ENCODE measurements at places on chromosomes 16 and 17.

GRCh38 chr16:56368545-56368944 is 56.8 kb downstream of the AMFR start:
- no peak for DNase-seq

DNA sequence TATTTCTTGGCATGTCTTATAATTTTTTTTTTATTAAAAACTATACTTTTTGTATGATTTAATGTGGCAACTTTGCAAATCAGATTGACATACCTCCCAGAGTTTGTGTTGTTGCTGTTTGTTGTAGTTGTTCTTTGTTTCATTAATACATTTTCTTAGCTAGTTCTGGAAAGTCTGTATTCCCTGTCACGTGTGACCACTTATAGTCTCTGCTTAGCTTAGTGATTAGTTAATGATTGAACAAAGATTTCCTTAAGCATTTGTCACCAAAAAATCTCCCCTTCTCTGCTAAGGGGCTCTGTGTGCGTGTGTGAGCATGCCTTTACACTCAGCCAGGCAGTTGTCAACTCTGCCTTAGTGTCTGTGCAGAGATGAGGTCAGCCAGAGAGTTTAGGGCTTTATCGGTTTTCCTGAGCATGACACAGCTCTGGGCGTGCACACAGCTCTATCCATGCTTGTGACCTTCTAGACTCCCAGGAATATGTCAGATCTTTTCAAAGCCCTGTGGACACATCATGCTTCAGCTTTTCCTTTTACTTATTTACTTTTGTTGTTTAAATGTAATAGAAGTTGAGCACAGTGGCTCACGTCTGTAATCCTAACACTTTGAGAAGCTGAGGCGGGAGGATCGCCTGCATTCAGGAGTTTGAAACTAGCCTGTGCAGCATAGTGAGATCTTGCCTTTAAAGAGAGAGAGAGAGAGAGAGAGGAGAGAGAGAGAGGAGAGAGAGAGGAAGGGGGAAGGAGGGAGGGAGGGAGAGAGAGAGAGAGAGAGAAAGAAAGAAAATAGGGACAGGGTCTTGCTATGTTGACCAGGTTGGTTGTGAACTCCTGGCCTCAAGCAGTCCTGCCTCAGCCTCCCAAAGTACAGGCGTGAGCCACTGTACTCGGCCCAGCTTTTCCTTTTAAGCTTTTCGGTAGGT is 21.9 kb downstream of the DNAI2 start:
- DNase-seq, result no peak

DNA sequence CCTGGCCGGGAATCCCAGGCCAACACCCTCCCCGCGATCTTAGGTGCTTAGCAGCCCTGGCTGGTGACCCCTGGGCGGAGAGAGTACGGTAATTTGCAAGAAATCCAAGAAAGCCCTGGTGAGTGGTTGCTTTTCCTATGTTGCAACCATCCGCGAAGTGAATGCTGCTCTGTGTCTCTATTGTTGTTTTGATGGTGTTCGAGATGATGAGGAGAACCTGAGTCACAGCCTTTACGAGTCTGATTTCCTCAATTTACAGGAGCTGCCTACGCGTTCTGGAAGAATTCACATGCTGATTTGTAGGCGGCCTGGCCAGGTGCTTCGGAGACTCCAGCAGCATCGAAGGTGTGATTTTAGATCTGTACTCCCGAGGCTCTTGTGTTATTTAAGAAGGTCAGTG is 63.3 kb downstream of the TMEM235 start:
- DNase-seq, result no peak

DNA sequence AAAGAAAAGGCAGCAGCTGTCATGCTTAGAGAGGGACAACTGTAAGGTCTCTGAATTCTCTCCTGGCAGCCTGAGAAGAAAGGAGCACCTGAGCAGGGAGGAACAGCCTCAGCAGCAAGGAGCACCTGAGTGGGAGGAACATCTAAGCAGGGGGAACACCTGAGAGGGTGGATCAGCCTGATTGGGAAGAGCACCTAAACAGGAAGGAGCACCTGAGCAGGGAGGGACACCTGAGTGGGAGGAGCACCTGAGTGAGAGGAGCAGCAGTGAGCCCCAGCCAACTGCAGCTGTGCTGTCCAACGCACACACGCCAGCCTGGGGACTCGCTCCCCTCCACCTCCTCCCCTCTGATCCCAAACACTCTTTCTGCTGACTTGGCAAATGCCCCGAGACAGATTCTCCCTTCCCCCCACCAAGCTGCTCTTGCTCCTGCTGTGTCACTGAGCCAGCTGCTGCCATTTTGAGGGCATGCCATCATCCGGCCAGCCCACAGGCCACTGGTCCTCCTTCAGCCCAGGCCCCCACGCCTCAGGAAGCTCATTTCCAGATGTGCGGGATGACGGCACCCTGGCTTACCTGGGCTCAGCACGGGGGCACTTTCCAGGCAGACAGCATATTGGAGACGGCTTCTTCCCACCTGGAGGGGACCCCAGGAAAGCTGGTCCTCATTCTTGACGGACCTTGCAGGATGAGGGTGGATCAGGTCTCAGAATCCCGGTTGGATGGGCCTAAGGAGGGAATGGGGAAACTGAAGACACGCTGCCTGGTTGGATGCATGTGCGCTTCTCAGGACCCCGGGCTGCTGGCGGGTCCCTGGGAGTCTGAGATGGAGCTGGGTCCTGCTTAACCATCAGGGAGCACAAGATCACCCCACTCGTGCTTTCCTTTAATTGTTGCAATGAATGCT is 57.7 kb upstream of the RBFOX3 start:
- DNase-seq, result no peak

- no peak for DNase-seq
Observed at GRCh38 chr16:86143666-86144065, 244.7 kb downstream of the IRF8 start.

GRCh38 chr17:40089077-40089895 is 11.1 kb downstream of the NR1D1 start:
- DNase-seq, result no peak

- no peak for DNase-seq
Observed at GRCh38 chr17:6521586-6521985, 34.8 kb downstream of the PITPNM3 start.

Data from sciatic nerve (tissue), 2 donors.